Right kidney (tissue), 9 donors: ENCODE measurements at places on chromosomes 5 and 9.

DNA sequence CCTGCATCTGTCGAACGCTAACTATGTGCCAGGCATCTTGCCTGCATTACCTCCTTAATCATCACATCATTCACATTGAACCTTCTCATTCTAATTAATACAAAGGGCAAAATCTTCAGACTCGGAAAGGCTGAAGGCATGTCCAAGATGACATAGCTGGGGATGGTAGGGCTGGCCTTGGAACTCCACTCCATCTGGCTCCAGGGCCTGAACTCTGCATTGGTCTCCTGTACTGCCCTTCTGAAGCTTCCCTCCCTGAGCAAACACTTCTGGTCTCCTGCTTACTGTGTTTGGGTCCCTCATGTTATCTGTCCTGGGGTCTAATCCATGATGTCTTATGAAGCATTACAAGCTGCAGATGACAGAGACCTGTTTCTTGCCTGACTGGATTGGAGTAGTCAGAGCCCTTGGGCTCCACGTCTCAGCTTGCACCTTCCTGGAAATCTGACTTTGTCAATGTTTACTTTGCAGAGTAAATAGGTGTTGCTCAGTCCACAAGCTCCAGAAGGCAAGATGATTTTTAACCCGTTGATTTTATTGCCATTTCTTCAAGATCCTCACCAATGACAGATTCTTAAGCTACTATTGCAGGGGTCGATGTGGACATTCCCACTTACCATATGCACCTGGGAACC lies 106.1 kb downstream of the GALNT10 start:
- DNase-seq: no peak

DNA sequence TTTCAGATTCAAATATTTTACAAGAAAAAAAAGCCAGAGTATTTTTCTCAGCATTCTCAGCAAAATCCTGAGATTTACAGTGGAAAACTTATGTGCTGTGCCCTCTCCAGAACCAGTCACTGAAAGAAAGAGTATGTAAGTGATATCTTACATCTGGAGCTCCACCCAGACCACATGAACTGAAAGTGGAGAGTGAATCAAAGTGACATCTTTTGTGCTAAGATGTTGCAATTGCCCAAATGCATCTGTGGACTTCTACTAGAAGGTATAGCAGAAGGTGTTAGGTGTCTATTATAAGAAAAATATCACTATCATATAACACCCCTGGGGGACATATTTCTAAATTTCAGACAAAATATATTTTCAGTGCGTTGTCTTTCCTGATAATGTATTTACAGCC lies 49.0 kb upstream of the RIC1 start:
- DNase-seq: no peak

DNA sequence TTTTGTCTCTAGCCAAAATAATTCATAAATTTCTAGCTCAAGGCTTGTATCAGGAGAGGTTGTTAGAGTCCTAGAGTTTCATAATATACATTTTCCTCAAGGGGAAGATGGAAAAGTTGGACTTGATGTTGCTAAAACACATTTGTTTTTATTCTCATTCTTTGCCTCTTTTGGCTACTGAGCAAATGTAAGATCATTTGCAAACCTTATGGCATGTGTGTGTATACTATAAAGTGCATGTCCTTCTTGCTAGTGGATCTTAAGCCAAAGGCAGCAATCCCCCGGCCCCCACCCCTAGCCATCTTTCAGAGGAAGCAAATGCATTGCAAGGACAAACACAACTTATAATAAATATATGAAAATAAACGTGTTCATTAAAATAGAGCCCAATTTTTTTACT lies 43.0 kb downstream of the ADAMTSL1 start:
- DNase-seq: no peak

DNA sequence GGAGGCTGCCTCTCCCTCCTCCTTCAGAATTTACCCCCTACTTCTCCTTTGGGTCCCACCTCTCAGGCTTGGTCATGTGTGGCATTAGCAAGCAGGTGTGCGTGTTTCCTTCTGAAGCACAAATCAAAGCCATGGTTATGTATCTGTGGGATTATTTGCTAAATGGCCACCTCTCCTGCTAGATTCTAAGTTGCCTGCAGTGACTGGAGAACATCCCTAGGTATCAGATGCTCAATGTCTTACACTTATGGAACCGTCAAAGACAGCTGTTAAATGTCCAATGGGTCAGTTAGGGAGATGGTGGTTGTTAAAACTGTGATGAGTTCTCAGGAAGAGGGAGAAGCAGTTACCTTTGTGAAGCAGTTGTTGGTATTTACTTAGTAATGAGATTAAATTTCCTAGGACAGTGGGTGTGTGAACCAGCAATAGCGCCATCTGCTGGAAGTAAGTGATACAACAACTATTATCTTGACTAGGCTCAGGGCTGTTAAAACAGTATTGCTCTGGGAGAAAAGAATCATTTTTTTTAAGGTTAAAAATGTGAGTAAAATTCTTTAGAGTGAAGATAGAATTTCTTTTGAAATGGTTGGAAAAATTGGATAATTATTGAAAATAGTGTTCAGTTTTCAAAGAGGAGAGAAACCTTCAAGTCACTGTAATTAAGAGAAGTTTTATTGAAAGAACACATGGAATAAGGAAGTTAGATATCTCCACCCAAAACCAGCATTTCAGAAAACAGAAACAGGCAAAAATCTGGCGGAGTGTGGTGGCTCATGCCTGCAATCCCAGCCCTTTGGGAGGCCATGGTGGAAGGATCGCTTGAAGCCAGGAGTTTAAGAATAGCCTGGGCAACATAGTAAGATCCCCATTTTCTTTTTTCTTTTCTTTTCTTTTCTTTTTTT lies 71.3 kb downstream of the TMC1 start:
- peak; percentile 41 for DNase-seq
